Stimulated activated CD8-positive, alpha-beta memory T cell treated with anti-CD3 and anti-CD28 coated beads, Interleukin-4, amount 100 ng/mL, for 4 hours (primary cell): ENCODE measurements at places on chromosomes 1 and 21.

GRCh38 chr1:220272841-220273090 is 513 bp upstream of the RAB3GAP2 start:
- no peak for DNase-seq

GRCh38 chr1:232863544-232864275 is 58.5 kb downstream of the MAP10 start:
- DNase-seq: no peak

- DNase-seq: no peak
Measured at GRCh38 chr1:174258148-174258550, 98.8 kb downstream of the RABGAP1L start.

DNA sequence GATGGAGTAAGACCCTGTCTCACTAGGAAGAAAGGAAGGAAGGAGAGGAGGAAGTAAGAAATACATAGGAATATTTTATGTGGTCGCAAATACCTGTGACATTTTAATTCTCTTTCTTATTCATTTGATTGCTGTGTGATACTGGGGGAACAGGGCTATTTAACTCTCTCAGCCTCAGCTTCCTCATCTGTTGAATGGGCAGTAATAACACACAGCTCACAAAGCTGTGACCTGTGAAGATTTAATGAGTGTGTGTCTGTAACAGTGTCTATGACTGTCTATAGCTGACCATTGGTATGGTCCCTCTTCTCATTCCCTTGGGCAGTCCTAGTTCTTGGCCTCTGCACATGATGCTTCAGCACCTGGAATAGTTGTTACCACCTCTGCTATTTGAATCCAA is 13.6 kb upstream of the GPR161 start:
- DNase-seq: no peak

- DNase-seq: no peak
Measured at GRCh38 chr21:36735724-36736320, 36.9 kb downstream of the SIM2 start.

DNA sequence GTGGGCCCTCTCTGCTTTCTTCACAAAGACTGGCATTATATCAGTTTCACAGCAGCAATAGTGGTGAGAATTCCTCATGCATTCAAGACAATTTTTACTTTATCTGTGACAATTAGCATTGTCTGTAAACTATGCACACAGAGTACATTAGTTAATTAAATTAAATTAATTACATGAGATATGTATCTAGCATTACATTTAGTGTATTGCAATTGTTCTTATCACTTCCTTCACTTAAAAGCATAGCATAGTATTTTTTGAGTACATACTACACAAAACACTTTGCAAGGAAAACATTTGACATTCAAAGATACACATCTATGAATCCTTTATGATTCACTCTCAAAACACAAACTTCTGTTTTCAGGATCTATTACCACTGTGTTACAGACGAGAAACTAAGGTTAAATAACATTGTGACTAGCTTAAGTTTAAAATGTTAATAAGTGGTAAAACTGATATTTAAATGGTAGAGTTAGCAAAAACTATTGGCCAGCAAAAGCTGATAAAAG is 1542.6 kb downstream of the PLA2G4A start:
- DNase-seq: no peak

- no peak for DNase-seq
Measured at GRCh38 chr1:24141311-24141997, 1.5 kb downstream of the IL22RA1 start.

- DNase-seq: no peak
Measured at GRCh38 chr1:248152056-248152827, 7.3 kb downstream of the OR2M5 start.

- DNase-seq: no peak
Measured at GRCh38 chr1:112501810-112502641, 6.7 kb upstream of the WNT2B start.

GRCh38 chr1:93221913-93222312 is 41.4 kb downstream of the CCDC18 start:
- DNase-seq: no peak

DNA sequence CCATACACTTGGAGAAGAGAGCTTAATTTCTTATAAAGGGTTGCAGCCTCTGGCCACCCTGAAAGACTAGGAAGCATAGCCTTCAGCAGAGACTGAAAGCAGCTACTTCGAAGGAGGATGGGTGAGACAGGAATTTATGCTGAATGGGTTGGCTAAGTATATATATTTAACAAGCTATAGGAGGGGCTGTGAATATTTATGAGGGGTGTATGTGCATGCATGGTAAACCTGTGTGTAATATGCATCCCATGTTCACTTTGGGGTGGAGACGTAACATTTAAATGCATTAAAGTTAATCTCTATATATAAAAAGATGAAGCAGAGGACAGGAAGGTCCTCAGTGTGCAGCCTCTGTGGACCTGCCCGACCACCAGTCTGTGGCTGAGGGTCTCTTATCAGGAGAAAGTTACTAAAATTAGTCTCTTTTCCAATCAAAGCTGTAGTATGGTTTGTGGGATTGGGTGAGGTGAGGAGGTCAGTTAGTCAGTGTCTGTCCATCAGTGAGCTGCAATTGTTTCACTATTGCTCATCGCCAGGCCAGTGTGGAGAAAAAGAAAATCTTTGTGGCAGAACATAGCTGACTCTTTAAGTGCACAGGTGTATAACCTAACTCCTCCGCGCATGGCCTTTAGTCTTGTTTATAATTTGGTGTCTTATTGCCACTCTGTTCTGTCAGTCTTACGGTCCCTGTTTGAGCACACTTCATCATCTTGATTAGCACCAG is 35.4 kb upstream of the DSCAM start:
- no peak for DNase-seq

DNA sequence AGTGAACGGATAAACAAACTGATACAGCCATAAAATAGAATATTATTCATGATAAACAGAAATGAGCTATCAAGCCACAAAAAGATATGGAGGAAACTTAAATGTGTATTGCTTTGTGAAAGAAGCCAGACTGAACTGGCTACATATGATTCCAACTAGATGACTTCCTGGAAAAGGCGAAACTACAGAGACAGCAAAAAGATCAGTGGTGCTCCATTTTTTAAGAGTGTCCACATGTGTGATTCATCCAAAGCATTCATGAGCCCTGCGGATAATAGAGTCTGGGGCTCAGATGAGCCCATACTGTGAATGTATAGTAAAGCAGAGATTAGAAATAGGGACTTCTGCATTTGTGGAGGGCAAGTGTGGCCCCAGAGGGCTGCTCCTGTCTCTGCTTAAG is 7.8 kb upstream of the TMEM222 start:
- DNase-seq: no peak
